Subcutaneous adipose tissue (tissue), 4 donors: ENCODE measurements at places on chromosomes 12 and 14. TPM values are rescaled to one million over a fixed set of nuclear protein-coding genes. Genes with fewer than 3 reads are reported as not detected.

KLRF2 gene
- total RNA-seq = not detected

RHNO1 gene
- 10.0 TPM for total RNA-seq

LRP1 gene
- total RNA-seq = 808 TPM

MYF5 gene
- not detected for total RNA-seq

TSHR gene
- 0.34 TPM for total RNA-seq

RNASE3 gene
- total RNA-seq = not detected

IQSEC3 gene
- 10.5 TPM for total RNA-seq

HHIPL1 gene
- 4.8 TPM for total RNA-seq

SLC6A15 gene
- 8.3 TPM for total RNA-seq

CCDC197 gene
- not detected for total RNA-seq

ETNK1 gene
- total RNA-seq = 80.6 TPM

RGS6 gene
- 9.5 TPM for total RNA-seq

DPPA3 gene
- not detected for total RNA-seq

LDHB gene
- total RNA-seq = 522 TPM

YAF2 gene
- total RNA-seq = 51.6 TPM

TEX22 gene
- total RNA-seq = 1.3 TPM

B3GNT4 gene
- total RNA-seq = not detected
